Tibial artery (tissue), 4 donors: ENCODE measurements at places on chromosomes 11 and 22.

DNA sequence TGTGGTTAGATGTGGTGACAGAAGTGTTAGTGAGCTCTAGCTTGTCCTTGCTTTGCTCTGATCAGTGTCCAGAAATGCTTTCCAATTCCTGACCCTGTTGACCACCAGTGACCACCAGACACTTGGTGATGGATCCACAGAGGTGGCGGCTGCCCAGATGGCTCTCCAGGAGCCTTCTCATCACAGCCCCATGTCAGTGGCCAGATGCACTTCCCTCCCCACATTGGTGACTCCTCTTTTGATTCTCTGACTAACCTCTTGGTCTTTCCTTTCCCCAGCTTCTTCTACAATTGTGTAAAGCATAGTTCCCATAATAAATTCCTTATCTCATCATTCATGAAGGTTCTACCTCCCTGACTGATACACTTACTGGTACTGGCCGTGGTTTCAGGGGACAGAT, 40.1 kb upstream of the CXCR5 start:
- no peak for DNase-seq
- no peaks in the 10 kb centered on the region for H3K36me3 ChIP-seq
- peaks cover 4% of the 10 kb centered on the region for H3K4me1 ChIP-seq
- no peak overlapping the region for H3K4me3 ChIP-seq
- no peaks in the 10 kb centered on the region for H3K27me3 ChIP-seq
- H3K27ac ChIP-seq = no peak overlapping the region

DNA sequence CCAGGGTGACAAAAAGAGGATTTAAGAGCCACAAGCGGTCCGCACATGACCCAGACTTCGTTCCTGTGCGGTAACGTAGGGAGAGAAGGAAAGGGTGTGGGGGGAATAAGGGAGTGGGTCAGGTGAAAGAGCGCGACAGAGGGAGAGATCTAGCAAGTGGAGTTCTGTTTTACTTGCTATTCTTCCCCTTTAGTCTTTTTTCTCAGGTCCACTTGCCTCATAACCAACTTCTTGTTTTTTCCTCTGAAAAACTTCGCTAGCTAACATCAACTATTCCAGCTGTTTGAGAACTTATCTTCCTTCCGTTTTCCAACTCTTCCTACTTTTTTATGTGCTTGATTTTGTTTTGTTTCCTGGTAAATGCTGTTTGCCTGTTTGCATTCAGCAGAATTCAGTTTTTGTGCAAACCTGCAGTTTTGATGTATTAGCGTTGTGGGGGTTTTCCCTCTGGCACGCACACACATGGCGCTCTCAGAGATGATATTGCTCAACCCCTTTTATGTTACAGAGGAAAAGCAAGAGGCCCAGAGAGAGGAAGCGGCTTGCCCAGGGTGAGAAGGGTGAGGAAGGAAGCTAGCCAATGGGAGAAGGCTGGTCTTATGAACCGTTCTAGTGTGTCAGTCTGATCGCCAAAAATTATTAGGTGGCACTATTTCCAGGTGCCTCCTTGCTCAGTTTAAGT, 592 bp upstream of the CTSC start:
- peak overlapping the region; percentile 61 for H3K4me3 ChIP-seq
- no peaks in the 10 kb centered on the region for H3K27me3 ChIP-seq

GRCh38 chr11:87849216-87849615, 326.0 kb downstream of the RAB38 start:
- no peak overlapping the region for H3K27ac ChIP-seq
- H3K4me3 ChIP-seq = no peak overlapping the region
- peaks cover 5% of the 10 kb centered on the region for H3K4me1 ChIP-seq

GRCh38 chr22:24760708-24761306, 13.7 kb downstream of the PIWIL3 start:
- H3K27ac ChIP-seq = no peak overlapping the region
- no peak for DNase-seq
- no peaks in the 10 kb centered on the region for H3K27me3 ChIP-seq
- no peaks in the 10 kb centered on the region for H3K36me3 ChIP-seq

DNA sequence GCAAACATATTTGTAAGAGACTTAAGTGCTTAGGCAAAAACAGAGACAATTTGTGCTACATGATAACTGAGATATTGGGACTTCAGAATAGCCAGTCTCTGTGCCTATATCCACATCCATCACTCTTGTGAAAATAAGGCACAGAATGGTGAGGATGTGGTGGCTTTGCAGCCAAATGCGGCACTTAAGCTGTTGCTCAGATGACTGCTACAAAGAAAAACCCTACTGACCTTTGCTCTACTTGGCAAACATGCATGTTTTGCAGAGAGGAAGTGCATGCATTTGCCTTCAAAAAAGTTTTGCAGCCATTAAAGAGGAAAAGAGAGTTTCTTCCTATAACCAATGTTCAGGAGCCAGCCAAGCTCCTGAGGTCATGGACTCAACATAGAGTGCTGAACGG, 675.0 kb upstream of the KIRREL3 start:
- no peak overlapping the region for H3K27ac ChIP-seq
- DNase-seq = no peak
- H3K4me1 ChIP-seq = no peaks in the 10 kb centered on the region
- no peaks in the 10 kb centered on the region for H3K36me3 ChIP-seq
- no peak overlapping the region for H3K4me3 ChIP-seq

GRCh38 chr11:14907411-14908213, 15.6 kb upstream of the CYP2R1 start:
- no peak overlapping the region for H3K27ac ChIP-seq
- H3K4me1 ChIP-seq = peaks cover 14% of the 10 kb centered on the region
- H3K27me3 ChIP-seq = peaks cover 3% of the 10 kb centered on the region

GRCh38 chr11:66131937-66132632, 62.0 kb downstream of the PACS1 start:
- H3K27me3 ChIP-seq = no peaks in the 10 kb centered on the region
- H3K27ac ChIP-seq = no peak overlapping the region
- H3K36me3 ChIP-seq = no peaks in the 10 kb centered on the region
- H3K4me3 ChIP-seq = no peak overlapping the region

GRCh38 chr11:102313238-102313940, 3.9 kb upstream of the BIRC3 start:
- H3K4me3 ChIP-seq = peak overlapping the region; percentile 35
- peak overlapping the region; percentile 75 for H3K27ac ChIP-seq
- H3K36me3 ChIP-seq = no peaks in the 10 kb centered on the region
- DNase-seq = no peak
- no peaks in the 10 kb centered on the region for H3K27me3 ChIP-seq

- peaks cover 12% of the 10 kb centered on the region for H3K4me1 ChIP-seq
- peaks cover 48% of the 10 kb centered on the region for H3K36me3 ChIP-seq
- DNase-seq = no peak
- no peak overlapping the region for H3K4me3 ChIP-seq
- no peak overlapping the region for H3K27ac ChIP-seq
- no peaks in the 10 kb centered on the region for H3K27me3 ChIP-seq
Observed at GRCh38 chr22:20580179-20580578, 72.8 kb downstream of the MED15 start.

DNA sequence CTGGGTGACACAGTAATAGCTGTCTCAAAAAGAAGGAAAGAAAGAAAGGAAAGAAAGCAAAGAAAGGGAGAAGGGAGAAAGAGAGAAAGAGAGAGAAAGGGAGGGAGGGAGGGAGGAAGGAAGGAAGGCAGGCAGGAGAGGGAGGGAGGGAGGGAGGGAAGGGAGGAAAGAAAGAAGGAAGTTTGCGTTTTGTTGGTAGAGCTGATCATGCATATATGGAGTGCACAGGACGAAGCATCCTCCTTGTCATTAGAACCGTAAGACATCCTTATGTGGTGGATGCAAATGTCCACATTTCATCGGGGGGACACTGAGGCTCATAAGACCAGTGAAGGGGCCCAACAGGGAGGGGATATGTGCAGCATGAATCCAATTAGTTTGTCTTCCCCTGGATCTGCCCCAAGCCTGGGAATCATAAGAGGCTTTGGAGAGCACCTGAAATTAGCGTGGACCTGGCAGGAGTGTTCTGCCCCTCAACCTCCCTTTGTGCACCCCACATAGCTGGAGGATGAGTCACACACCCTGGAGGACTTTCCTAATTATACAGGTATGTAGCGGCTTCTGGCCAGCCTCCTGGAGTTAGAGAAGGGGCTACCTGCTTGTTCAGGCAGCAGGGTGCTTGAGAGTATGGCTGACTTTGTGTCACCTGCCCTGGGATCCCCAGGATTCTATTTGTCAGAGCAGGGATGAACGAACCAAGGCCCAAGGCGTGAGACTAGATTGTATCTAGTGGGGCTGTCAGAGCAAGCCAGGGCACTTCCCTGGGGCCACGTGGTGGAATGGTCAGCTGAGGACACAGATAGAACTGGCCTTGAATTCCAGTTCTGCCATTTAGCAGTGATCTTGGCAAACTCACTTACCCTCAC, 119.7 kb upstream of the CD82 start:
- H3K4me3 ChIP-seq = no peak overlapping the region
- no peaks in the 10 kb centered on the region for H3K27me3 ChIP-seq
- H3K4me1 ChIP-seq = no peaks in the 10 kb centered on the region
- no peak overlapping the region for H3K27ac ChIP-seq

DNA sequence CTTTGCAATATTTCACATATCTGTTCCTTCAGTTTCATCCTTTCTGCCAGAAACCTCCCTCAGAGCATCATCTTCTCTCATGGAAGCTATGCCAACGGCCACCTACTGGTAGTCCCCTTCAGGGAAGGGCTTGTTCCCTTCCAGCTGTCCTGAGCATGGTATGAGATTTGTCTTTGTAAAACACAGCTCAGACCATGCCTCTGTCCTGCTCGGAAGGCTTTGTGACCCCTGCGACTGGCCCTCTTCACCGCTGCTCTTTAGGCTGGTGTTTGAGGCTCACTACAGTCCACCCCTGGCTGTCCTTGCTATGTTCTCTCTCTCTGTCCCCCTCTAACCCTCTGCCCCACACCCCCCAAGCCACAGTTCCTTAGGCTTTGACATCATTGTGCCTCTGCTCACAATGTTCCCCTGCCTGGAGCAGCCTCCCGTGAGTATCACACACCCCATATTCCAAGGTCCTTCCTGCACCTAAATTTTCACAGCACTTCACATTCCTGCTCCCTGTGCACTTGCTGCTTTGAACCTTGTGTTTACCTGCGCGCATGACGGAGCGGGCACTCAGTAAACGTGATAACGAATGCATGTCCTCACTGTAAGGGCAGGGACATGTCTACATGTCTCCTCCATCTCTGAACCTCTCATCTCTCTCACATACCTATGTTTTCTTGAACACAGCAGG, 24.0 kb upstream of the ACER3 start:
- no peaks in the 10 kb centered on the region for H3K27me3 ChIP-seq
- H3K27ac ChIP-seq = no peak overlapping the region
- H3K4me3 ChIP-seq = no peak overlapping the region
- DNase-seq = no peak
- no peaks in the 10 kb centered on the region for H3K36me3 ChIP-seq

DNA sequence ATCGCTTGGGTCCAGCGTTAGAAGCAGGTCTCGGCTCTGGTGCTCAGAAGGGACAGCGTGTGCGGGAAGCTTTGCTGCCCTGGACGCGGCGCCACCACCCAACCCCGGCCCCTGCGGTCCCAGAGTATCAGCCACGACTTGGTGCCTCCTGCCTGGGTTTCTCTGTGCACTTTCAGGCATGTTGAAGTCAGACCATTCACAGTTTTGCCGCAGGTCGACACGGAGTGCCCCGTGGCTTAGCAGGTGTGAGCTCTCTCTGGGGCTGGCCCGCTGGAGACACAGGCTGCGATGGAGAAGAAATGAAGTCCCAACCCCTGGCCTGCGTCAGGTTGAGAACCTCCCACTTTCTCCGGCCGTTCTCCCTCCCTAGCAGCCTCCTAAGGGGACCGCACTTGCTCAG, 494.5 kb downstream of the BRD1 start:
- no peaks in the 10 kb centered on the region for H3K27me3 ChIP-seq
- DNase-seq = no peak

DNA sequence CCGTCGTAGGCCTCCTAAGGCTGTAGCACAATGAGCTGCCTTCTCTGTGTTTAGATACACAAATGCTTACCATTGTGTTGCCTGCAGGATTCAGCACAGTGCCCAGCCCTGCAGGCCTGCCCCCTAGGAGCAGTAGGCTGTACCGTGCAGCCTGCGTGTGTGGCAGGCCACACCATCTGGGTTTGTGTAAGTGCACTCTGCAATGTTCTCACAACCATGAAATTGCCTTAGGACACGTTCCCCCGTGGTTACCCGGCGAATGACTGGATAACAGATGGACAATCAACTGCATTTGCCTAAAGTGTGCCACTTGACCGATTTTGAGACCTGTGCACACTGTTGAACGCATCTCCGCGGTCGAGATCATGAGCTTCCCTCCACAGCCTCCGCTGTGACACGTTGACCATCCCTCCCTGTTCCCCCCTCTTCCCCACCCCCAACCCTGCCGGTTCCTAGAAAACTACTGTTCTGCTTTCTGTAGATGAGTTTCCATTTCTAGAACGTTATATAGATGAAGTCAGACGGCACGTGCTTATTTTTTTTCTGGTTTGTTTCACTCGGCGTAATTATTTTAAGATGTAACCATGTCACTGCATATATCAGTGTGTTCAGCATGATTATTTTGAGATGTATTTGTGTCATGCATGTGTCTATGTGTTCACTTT, 22.2 kb upstream of the CTSD start:
- H3K27ac ChIP-seq = no peak overlapping the region
- H3K27me3 ChIP-seq = no peaks in the 10 kb centered on the region
- DNase-seq = no peak
- no peaks in the 10 kb centered on the region for H3K4me1 ChIP-seq
- H3K36me3 ChIP-seq = no peaks in the 10 kb centered on the region

GRCh38 chr11:44008698-44009097, 39.1 kb upstream of the ACCSL start:
- peak overlapping the region; percentile 80 for H3K27ac ChIP-seq
- peak; percentile 51 for DNase-seq
- H3K27me3 ChIP-seq = no peaks in the 10 kb centered on the region
- H3K36me3 ChIP-seq = no peaks in the 10 kb centered on the region
- H3K4me3 ChIP-seq = no peak overlapping the region

DNA sequence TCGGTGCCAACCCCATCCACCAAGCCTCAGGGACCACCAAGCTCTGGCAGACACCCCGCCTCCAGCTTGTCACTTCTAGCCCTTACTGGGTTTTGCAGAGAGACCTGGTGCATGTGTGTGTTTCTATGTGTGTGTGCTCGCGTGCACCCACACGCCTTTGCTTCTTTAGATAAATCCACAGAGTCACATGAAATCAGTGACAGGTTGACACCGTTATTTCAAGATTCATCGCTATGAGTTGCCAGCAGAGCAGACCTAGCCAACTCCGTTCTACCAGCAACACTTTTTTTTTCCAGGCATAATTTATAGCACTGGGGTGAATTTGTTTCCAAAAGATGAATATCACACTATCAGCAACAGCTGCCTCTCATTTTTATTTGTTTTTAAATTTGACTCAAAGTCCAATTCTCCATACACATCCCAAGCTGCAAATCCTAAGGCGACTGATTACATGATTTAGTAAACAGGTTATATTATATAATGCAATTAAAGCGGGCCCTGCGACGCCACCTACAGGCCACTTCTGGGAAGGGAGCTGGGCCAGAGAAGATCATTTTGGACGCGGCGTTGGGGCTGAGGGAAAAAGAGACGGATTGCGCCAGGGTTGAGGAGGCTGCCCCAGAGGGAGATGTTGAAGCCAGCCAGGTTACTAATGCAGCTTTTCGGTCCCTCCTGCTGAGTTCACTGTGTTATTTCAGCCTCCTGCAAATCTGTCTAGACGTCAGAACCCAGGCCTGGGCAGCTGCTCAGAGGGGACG, 150.5 kb downstream of the FEZ1 start:
- no peaks in the 10 kb centered on the region for H3K27me3 ChIP-seq
- H3K4me1 ChIP-seq = no peaks in the 10 kb centered on the region
- DNase-seq = peak; percentile 92
- H3K4me3 ChIP-seq = no peak overlapping the region
